Bronchus fibroblast of lung (primary cell): ENCODE measurements at places on chromosomes 13 and 19. TPM values are rescaled to one million over a fixed set of nuclear protein-coding genes. Genes with fewer than 3 reads are reported as not detected.

The ZNF728 gene
- not detected in 2 replicates for total RNA-seq

The WDR87 gene
- total RNA-seq, result not detected in 2 replicates

The ZNF20 gene
- 2.5 and 3.4 TPM in 2 replicates for total RNA-seq

The CLEC17A gene
- total RNA-seq, result not detected in 2 replicates

The CRX gene
- total RNA-seq, result not detected in 2 replicates

The PEX11G gene
- 3.4 and 4.4 TPM in 2 replicates for total RNA-seq

The LRRC4B gene
- total RNA-seq, result under 0.01 TPM in 1 of 2 replicates, not detected in the other

The ZSCAN4 gene
- total RNA-seq, result not detected in 2 replicates

The DLL3 gene
- total RNA-seq, result 0.67 and 1.3 TPM in 2 replicates

The CPAMD8 gene
- total RNA-seq, result 0.45 and 0.50 TPM in 2 replicates

The CGB3 gene
- not detected in 2 replicates for total RNA-seq

The ATXN8OS gene
- total RNA-seq, result not detected in 2 replicates

The FXYD1 gene
- total RNA-seq, result 0.50 and 1.8 TPM in 2 replicates

The ZNF415 gene
- 1.8 and 2.7 TPM in 2 replicates for total RNA-seq

The S1PR5 gene
- total RNA-seq, result not detected in 2 replicates

The ELL gene
- 9.6 and 9.7 TPM in 2 replicates for total RNA-seq

The C3 gene
- total RNA-seq, result 1.8 TPM in 2 replicates

The S1PR4 gene
- not detected in 2 replicates for total RNA-seq

The RETN gene
- not detected in 2 replicates for total RNA-seq
